GM23248 (cell line): ENCODE measurements at places on chromosomes 2 and 18. TPM values are rescaled to one million over a fixed set of nuclear protein-coding genes. Genes with fewer than 3 reads are reported as not detected.

The PCARE gene
- total RNA-seq = not detected in 2 replicates

The UGT1A1 gene
- not detected in 2 replicates for total RNA-seq

The CCDC85A gene
- 4.2 and 9.9 TPM in 2 replicates for total RNA-seq

The RTP5 gene
- not detected in 2 replicates for total RNA-seq

The ANKRD29 gene
- 8.9 and 9.2 TPM in 2 replicates for total RNA-seq

The RNF152 gene
- total RNA-seq = 5.4 and 11.3 TPM in 2 replicates

The AKAIN1 gene
- total RNA-seq = not detected in 2 replicates

The TLX2 gene
- total RNA-seq = not detected in 2 replicates

The KATNAL2 gene
- total RNA-seq = 3.9 and 9.6 TPM in 2 replicates

The HTRA2 gene
- total RNA-seq = 23.0 and 35.2 TPM in 2 replicates

The TYW5 gene
- total RNA-seq = 5.3 and 6.6 TPM in 2 replicates

The ALPG gene
- not detected in 2 replicates for total RNA-seq

The ADD2 gene
- total RNA-seq = under 0.01 TPM in 1 of 2 replicates, not detected in the other

The CNTNAP5 gene
- total RNA-seq = not detected in 2 replicates

The ANO7 gene
- total RNA-seq = 0.22 and 0.38 TPM in 2 replicates

The NCL gene
- total RNA-seq = 113 and 147 TPM in 2 replicates

The SDC1 gene
- total RNA-seq = 32.5 and 33.1 TPM in 2 replicates

The HSBP1L1 gene
- total RNA-seq = 6.8 and 17.8 TPM in 2 replicates

The ZNF892 gene
- 1.9 and 3.0 TPM in 2 replicates for total RNA-seq
